ENCODE measurements at places on chromosomes 4 and X.

DNA sequence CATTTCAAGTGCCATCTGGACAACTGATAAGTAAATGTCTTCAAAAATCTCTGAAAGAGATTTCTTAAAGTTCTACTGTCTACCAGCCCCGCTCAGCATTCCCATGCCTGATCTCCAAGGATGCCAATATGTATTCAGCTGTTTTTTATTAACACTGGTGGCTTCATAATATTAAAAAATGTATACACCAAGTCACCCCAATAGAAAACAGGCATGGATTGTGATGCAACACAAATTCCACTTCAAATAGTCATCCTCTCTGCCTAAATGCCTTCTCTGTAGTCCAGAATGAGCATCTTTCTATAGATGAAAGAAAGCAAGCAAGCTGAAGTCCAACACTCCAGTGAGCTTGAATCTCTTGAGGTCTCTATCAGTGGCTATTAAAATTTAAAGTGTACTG, 152.2 kb upstream of the PPARGC1A start:
- DNase-seq = no peak

- DNase-seq = no peak
These were observed 100.8 kb downstream of the ANXA3 start for GRCh38 chr4:78652282-78652876.

GRCh38 chr4:150212485-150212884, 134.2 kb downstream of the DCLK2 start:
- DNase-seq = no peak

DNA sequence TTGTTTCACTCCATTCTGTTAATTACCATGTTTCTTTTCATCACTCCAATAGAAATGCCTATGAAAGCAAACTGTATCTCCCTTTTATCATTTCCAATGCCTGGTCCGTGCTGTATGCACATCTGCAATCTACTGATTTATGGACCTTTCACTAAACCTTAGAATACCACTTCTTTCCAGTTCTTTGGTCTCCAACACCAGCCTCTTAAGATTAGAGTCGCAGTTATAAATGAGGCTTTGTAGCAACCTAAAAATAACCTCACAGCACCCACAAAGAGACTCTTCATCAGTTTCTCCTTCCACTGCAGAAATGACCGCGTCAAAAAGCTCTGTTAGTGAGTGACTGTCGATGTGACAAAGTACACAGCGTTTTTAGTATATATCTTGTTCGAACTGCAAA, 282.6 kb downstream of the ADGRA3 start:
- DNase-seq = no peak

DNA sequence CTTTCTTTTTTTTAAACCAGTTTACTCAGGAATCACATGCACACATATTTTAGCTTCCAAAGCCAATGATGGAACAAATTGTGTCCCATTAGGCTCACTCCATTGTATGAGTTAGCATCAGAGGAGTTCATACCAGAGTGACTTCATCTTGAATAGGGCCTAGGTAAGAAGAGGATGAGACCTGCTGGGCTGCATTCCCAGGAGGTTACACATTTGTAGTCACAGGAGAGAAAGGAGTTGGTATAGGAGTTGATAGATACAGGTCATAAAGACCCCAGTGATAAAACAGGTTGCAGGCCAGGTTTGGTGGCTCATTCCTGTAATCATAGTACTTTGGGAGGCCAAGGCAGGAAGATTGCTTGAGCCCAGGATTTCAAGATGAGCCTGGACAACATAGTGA, 9.3 kb downstream of the PDGFRA start:
- DNase-seq = no peak

GRCh38 chr4:68447201-68447600, at the start of gene TMPRSS11E:
Gene TMPRSS11E, plus strand, starts transcription at chr4:68447463. Its CDS starts 50 bp downstream, at chr4:68447513.
- DNase-seq = no peak

GRCh38 chr4:143404555-143404954, 67.9 kb downstream of the GAB1 start:
- no peak for DNase-seq

- DNase-seq = no peak
These were observed 393.6 kb downstream of the PDGFC start for GRCh38 chr4:156578005-156578404.

DNA sequence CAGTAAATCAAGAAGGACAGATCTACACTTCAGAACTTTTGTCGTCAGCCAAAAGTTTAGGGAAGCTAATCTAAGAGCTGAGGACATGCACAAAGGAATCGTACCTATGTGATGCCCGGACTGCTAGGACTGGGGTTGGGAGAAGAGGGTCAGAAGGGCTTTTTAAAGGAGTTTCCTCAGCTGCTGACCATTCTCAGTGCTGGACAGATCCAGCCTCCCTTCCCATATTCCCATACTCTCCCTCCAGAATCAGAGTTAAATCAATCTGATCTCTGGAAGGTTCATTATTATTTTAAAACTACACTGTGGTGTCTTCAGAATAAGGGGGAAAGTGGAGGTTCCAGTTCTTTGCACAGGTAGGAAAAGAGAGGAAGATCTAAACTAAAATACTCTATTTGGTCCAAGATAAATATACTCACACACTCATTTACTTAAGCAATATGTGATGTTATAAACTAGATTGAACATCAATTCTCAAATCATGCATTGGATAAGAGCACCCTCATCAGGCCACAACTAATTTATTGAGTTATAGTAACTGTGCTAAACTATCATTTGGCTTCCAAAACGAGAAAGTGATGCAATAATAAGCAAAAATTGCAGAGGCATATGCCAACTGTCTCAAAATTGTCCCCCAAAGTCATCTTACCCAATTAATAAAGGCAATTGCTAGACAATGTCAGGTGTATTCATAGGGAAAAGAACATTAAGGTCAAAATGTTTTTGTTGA, 124.7 kb downstream of the HNRNPD start:
- no peak for DNase-seq

DNA sequence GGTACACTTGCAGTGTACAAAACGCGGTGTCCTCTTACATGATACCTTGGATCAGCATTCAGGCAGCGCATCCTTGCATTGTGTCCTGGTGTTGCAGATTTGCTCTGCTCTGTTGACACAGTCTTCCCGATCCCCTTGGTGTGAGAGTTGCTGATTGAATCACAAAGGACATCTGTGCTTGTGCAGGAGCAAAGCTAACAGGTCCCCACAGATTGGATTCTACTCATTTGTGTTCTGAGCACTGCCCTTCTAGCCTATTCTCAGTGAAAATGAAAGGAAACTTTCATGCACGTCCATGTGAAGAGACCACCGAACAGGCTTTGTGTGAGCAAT, 171.4 kb downstream of the FRMPD4 start:
- no peak for DNase-seq

DNA sequence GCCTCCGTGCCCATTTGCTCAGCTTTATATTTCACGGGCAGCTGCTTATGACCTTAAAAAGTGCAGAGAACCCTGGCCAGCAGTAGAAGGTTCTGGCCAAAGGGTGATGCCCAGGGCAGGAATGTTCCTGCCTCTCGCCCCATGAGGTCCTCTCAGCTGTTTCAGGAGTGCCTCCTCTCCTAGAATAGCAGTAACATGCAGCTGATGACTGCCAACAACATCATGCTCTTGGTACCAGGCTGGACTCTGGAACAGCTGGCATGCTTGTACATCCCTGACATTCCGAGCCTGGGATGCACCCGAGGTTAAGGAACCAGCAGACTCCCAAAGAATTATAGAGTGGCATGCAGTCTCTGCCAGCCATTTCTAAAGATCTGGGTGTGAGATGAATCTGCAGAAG, 11.7 kb upstream of the TENM3 start:
- DNase-seq = no peak

GRCh38 chr4:22174640-22175039, 226.1 kb upstream of the KCNIP4 start:
- DNase-seq = no peak

DNA sequence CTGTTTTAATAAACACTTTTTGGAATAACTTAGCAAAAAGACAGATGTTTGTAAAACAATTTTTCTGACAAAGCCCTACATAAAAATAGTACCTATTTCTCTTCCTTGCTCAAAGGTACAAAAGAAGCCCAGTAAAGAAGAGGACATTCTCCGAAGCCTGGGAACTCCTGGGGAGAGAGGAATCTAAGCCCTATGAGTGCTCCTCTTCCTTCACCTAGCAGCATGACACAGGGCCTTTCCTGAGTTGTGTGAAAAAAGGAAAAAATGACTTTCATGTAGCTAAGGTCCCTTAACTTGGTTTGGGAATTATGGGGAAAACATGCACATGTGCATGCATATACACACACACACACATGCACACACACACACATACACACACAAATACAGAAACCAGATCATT, 586.9 kb downstream of the TMA16 start:
- no peak for DNase-seq

- no peak for DNase-seq
These were observed 1.3 kb downstream of the TCEAL4 start for GRCh38 chrX:103586659-103587058.

DNA sequence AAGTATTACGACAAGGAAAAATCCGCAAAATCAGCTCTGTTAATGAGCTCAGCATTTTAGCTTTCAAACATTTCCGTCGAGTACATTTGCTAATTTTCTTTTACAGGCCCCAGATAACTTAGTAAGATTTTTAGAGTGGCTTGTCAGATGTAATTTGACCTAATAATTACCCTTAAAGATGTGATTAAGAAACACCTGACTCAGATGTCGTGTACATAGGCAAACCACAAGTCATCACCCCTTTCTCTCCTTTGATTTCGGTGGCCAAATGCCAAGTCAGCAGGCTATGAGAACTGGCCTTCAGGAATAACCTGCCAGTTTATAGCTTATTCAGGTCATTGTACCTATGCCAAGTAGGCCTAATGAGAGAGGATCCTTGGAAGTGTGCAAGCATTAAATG, 369.6 kb downstream of the PCDH7 start:
- no peak for DNase-seq

GRCh38 chr4:48340276-48340964, 909 bp upstream of the SLAIN2 start:
- no peak for DNase-seq

- DNase-seq = peak; percentile 4
These were observed 342 bp downstream of the EOLA2 start for GRCh38 chrX:149937871-149938426.

DNA sequence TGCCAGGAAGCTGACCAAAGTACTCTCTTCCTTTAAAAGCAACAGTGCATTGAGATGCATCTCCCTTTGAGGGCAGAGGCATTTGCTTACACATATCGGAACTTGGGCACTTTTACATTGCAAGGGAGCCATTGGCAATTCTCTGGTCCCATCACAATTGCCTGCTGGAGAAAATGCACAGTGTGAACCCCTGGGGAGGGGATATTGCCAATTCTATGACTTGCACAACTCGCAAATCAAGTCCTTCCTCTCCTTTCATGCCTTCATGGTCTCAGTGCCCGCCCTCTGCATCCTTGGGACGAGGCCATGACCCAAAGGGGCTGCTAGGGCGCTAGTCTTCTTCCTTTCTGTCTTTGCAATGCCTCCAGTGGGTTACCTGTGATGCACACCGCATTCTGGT, 14.9 kb upstream of the PDZD4 start:
- no peak for DNase-seq

DNA sequence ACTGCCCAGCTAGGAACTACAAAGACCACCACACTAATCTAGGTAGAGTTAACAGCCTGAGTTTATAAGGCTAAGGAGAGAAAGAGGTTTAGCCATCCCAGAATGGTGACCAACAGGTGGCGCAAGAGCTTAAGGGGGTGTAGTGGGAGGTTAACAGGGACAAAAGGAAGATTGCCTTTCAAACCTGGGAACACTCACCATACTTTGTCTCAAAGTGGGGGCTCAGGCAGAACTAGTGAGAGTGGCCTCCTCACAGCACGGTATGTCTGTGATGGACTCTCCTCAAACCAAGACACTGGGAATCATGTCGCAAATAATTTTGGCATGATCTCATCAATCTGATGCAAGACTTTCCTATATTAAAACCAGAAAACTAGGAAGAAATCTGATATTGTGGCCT, 23.4 kb downstream of the CCNI start:
- peak; percentile 18 for DNase-seq

- no peak for DNase-seq
These were observed 80.8 kb downstream of the HTRA3 start for GRCh38 chr4:8350352-8350751.

GRCh38 chr4:27666943-27667342, 806.3 kb downstream of the STIM2 start:
- DNase-seq = no peak

DNA sequence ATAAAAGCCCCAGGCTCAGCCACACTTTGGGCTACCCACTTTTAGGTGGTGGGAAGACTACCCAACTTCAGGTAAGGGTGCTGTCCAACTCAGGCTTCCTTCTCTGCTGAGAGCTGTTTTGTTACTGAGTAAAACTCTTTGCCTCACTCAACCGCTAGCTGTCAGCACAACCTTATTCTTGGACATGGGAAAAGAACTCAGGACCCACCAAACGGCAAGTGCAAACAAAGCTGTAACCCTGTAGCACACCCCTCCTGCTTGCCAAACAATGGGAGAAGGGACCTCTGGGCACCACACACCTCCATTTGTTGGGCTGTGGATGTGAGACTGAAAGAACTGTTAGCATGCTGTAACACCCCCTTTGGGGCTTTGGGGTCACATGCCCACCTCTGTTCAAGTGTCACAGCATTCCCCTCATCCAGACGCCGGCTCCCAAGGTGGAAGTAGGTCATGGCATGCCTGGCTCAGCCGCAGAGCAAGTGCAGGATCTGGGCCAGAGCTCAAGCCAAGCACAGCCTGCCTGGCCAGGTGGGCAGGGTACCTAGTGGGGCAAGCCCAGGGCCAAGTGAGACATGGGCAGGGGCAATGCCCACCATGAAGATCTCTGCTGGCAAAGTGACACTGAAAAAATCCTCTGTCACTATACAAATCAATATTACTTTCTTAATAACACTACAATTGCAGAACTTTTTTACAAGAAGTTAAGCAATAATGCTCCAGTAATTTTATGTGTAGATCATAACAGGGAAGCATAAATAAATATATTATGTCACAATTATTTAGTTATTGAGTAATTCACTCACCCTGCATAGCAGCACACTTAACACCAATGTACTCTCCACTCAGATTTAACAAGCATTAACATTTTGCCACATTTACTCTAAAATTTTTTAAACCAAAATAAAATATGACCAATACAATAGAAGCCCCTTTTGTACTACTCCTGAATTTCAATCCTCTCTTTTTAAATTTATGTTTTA, 107.2 kb downstream of the TBCK start:
- DNase-seq = no peak

- no peak for DNase-seq
These were observed 88.4 kb downstream of the PDE5A start for GRCh38 chr4:119540249-119540648.

DNA sequence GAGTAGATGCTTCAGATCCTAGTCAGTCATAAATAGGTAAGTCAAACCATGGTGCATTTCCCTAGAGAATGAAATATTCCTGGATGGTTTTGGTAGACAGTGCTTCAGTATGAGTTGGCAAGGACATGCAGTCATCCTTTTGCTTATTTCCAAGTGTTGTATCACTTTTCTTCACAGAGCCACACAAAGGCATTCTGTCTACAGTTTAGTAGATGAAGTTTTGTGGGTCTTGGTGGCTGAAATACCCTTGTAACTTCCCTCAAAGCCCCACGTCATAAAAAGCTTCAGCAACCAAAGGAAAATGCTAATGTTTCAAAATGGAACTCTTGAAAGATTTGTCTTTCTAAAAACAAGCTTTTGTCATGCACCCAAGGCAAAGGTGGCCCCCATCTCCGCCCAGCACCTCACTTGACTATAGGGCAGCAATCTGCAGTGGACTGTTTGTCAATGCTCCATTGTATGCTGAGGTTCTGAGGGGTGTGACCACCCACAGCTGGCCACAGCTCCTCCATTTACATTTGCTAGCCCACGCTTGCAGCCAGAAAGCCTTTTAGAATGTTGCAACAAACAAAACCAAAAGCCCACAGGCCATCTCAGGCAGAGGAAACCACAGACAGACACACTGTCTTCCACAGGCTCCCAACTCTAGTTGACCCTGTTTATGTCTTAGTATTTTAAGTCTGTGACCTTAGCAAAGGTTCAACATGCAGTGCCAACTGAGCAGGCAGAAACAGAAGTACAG, 87.1 kb upstream of the FAM9C start:
- DNase-seq = no peak

Measured in T-helper 22 cell (primary cell).